ENCODE measurements at places on chromosomes 13 and 19.

DNA sequence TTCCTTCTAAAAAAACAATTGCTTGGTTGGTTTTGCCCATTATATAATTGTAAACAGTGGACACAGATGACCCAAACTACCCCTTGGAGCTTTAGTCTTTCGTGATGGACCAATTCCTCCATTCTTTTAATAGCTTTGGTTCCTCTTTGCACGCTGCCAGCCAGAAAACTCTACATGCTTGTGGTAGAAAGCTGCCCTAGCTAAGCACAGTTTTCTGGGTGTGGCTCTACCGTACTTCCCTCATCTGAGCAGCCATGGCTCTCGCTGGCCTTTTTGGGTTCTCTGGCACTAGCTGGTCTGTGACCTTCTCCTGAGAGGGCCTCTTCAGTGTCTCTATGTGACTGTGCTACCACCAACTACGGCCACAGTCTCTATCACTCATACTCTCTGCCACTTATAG lies 29.9 kb upstream of the CEBPA start:
- no peak for DNase-seq

DNA sequence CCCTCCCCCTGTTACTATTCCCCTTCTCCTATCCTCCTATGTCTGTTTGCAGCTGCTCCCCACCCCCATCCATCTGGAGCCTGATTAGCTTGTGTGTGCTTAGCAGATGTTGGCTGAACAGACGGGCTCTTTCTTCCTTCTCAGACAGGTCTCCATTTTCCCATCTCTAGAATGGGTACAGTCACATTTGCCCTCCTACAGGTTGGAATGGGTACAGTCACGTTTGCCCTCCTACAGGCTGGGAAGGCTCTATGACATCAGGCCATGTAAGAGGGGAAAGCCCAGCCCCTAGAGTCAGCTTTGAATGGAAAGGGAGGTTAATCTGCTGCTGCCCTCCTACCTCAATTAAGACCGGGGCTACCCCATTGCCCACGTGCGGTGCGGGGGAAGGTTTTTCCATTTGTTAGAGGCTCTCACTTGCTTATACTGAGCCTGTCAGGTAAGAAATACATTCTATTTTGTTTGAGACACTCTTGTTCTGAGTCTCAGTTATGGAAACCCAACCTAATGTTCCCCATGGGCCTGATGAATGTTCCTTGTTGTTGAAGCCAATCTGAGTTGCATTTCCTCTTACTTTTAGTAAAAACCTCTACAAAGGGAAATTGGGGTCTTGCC lies 2.2 kb upstream of the CLEC17A start:
- DNase-seq: peak; percentile 20

DNA sequence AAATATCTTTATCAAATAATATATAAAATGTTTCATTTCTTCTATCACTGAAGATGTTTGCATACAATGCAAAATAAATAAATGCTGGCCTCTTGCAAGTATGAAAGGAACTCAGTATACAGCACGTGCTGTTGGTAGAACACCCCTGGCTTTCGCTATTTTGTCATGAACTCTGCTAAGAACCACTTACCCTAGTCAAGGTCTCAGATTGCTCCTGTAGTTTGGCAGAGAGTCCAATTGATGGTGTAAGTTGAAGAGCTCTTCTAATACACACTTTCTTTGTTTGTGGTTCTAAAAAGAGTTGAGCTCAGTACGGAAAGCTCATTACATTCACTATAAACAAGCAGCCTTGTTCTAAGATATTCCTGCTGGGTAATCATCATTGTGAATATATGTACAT lies 1258.9 kb downstream of the EFNB2 start:
- DNase-seq: no peak

DNA sequence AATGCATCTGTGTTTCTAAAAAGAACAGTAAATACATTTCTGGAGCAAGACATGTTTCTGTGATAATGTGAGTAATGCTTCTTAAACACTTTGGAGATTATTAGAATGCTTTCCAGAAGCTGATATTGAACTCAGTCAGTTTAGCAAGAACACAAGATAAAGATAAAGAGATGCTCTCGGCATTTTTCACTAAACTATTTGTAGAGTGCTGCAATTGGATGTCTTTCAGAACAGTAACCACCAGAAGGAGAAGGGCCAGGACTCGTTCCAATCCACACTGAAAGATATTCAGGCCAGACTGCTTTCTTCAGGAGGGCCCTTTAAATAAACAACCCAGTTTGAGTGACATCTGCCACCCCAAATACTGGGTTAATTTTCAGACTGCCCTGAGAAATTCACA lies 456.0 kb downstream of the TBC1D4 start:
- DNase-seq: no peak

DNA sequence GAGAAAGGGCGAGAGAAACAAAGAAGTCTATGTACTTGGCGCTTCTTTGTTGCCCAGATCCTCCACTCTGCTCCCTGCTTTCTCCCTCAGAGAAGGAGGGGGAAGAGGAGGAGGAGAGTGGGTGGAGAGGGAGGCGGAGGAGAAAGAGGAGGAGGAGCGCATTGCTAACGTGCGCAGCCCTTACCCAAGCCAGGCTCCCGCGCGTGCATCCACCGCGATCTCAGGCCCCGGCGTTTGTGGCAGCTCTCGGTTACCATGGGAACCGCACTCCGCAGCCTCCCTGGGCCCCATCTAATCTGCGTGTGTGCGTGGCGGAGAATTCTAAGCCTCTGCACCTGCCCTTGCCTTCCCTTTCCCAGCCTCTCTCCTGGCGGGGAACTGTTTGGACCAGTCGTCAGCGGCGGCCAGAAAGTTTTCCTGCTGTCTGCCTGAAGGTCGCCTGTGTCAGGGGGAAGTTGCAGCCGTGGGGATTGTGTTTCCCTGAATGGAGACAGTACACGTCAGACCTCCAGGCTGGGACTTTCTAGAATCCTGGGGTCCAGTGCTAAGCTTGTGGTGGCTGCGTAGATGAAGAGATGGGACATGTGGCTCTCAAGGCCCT lies at the start of gene ERICH6B:
Gene ERICH6B, minus strand, starts transcription at position 239 of the 601 bp plus-strand sequence. CDS start 18,734 bp downstream, outside the sequence.
- no peak for DNase-seq

GRCh38 chr19:48560095-48560530 lies 8.1 kb downstream of the SULT2B1 start:
- no peak for DNase-seq

- no peak for DNase-seq
Observed at GRCh38 chr13:98171900-98172589, 5.0 kb downstream of the RNF113B start.

GRCh38 chr19:17244618-17245534 lies 843 bp downstream of the NR2F6 start:
- no peak for DNase-seq

DNA sequence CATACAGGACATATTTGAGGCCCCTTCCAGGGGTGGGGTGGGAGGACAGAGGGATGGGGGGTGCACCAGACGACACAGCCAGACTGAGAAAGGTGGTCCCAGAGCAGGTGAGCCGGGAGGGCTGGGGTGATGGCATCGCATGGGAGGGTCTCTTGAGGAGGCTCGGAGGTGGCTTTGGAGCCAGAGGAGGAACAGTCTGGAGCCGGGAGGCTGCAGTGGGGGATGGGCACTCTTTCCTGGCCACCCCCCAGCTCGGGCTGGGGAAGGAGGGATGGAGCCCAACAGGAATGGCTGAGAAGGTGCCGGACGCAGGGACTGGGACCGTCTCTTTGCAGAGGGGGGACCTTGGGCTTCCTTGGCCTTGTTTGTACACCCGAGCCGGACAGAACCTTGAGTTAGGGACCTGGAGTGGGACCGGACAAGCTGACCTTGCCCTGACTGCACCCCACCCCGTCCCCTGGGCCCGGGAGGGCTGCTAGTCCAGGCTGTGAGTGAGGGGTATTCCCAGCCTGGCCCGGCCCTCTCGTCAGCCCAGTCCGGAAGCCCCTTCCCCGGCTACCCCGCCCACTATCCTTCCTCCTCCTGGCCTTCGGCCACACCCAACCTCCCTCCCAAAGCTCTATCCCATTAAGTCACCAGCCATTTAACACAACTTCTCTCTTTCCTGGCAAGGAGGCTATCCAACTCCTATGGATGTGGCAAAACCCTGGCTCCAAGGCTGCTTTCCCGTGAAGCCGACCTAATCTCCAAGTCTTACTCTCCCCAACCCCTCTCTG lies 816 bp upstream of the TBXA2R start:
- DNase-seq: no peak

DNA sequence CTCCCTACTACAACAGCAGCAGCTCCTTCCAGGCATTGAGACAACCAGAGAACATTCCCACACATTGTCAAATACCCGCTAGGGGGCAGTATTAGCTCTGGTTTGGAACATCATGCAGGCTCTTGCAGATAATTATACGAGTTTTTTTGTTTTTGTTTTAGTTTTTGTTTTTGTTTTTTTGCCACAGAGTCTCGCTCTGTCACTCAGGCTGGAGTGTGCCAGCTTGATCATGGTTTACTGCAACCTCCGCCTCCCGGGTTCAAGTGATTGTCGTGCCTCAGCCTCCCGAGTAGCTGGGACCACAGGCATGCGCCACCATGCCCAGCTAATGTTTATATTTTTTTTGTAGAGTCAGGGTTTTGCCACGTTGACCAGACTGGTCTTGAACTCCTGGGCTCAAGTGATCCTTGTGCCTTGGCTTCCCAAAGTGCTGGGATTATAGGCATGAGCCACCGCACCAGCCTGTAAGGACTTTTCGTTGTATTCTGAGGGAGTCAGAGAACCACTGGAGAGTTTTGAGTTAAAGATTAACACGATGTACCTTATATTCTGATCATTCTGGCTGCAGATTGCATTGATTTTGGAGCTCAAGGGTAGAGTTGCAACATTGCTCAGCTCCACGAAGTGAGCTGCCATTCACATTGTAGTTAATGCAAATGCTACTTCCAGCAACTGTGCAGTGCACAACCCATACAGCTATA lies 41.7 kb upstream of the CEACAM20 start:
- peak; percentile 75 for DNase-seq

- no peak for DNase-seq
Observed at GRCh38 chr19:2376784-2377519, 16.9 kb downstream of the TMPRSS9 start.

DNA sequence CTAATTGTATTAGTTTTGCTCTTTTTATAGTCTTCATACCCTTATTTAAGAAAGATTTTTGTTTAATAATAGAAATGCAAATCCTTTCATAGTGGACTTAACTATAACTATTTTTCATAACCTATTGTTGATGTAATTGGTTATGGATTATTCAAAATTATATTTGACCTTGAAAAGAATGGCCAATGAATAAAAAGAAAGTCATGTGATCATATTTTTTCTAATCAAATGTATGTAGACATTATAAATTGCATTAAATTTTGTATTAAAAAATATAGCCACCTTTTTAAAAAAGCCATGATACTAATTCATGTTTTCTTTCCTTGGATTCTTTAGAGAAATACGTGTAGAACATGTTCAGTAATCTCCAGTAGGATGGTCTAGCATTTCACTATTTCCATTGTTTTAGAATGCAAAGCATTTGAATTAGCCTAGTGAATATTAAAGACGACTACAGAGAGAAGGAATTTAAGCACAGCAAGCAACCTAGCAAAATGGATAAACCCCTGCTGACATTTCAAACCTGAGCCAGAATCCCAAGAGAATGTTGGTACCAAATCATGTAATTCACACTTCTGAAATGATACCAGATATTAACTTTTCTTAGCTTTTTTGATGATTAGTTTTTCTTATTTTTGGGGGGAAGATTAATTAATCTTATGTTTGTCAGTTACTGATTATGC lies 1297.4 kb upstream of the MIR17HG start:
- no peak for DNase-seq

DNA sequence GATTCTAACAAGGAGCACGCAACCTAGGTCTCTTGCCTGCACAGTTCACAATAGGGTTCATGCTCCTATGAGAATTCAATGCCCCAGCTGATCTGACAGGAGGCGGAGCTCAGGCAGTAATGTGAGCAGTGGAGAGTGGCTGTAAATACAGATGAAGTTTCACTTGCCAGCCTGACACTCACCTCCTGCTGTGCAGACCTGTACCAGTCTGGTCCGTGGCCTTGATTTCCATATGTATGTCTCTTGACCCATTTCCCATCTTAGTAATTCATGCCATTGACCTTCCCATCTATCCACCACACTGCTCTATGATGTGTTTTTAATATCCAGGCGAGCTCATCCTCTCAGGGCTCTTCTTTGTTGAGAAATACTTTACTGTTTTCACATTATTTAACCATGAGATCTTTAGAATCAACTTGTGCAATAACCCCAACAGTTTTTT lies 95.2 kb downstream of the LRCH1 start:
- no peak for DNase-seq

- peak; percentile 86 for DNase-seq
Observed at GRCh38 chr19:49546825-49547565, 19.2 kb downstream of the RCN3 start.

DNA sequence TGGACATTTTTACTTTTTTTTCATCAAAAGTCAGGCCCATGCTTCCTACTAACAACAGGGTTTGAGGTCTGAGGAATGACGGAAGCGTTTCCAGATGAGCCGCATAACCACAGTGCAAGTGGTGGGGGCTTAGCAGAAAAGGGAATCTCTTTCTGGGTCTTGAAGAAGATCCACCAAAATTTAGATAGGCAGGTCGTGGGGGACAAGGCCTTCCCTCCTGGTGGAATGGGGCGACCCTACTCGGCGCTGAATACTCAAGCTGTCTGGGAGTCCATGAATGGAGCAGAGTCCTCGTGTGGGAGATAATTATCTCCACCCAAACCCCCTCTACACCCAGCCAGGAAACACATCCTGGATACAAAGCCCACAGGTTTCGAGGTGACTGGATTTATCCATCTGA lies 36.9 kb downstream of the CARS2 start:
- no peak for DNase-seq

GRCh38 chr19:51800473-51801244 lies 5.7 kb downstream of the FPR3 start:
- no peak for DNase-seq

GRCh38 chr13:27980280-27980998 lies 8.1 kb downstream of the URAD start:
- no peak for DNase-seq

DNA sequence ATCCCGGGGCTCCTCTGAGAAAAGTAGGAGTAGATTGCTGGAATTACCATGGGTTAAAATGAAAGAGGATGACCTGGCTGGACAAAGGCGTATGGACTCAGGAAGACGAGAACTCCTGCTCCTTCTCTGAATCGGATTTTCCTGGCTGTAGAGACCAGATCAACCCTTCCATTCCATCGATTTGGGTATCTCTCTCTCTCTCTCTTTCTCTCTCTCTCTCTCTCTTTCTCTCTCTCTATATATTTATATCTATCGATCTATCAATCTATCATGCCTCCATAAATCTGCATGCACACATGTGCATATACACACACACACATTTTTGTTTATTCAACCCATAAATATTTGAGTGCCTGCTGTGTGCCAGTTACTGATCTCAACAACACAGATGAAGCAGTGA lies 234.9 kb downstream of the LMO7 start:
- DNase-seq: no peak

DNA sequence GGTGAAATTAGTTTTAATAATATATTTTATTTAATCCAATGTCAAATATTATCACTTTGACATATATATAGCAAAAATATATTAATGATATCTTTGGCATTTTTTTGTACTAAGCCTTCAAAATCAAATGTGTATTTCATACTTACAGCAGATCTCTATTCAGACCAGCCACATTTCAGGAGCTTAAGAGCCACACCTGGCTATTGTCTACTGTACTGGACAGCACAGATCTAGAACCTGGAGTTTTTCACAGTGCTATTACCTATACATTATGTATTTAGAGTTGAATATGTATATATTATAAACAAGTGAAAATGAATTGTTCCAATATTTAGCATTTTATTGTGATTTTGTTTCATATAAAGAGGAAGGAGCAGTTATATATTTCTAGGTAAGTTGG lies 486.3 kb downstream of the DIAPH3 start:
- no peak for DNase-seq
